Activated CD4-positive, alpha-beta T cell treated with anti-CD3 and anti-CD28 coated beads for 4 hours (primary cell): ENCODE measurements at places on chromosomes 5 and 9.

GRCh38 chr9:135247227-135247930 lies 159.9 kb downstream of the OLFM1 start:
- no peak for DNase-seq

DNA sequence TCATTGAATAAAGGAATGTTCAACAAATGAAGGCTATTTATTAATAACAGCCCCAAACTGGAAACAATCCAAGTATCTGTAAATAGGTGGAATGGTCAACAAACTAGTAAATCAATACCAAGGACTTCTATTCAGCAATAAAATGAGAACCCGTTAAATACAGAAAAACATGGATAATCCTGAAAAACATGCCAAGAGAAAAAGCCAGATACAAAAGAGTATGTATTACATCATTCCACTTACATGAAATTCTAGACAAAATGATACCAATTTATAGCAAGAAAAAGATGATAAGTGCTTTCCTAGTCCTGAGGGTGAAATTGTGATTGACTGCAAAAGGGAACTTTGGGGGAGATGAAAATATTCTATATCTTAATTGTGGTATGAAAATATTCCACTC lies 3.1 kb downstream of the PJA2 start:
- no peak for DNase-seq

- DNase-seq, result no peak
These were observed 11.1 kb upstream of the ORM1 start for GRCh38 chr9:114311571-114312512.

GRCh38 chr5:149448831-149449714 lies 70.0 kb upstream of the IL17B start:
- DNase-seq, result no peak

DNA sequence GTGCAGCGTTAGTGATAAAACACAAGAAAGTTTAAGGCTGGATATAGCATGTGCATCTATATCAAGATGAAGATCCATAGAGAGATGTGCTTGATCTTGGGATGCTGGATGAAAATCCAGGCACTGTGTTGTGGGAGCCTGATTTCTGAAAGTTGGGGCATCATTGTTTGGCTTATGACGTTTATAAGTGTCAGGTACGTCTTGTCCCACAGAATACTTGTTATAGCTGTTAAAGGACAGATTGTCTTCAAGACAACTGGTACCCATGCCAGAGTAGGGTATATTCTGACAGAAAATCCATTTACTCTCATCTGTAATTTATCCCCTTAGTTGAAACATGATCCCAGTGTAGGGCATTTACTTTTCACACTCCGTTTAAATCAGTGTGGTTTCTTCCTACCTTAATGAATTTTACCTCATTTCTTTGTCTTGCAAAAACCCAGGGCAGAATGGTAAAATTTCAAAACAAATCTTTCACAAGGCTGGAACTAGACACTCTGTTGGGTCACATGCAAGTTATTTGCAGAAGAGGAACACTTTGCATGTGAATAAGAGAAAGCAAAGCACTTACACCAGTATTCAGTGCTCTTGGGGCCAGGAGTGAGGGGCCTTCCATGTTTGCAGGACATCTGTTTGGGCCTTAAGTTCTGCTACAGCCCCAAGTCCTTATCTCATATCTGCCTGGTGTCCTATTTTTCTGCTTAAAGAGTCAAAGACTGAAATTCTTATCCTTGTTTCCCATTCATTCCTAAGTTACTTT lies 73.3 kb downstream of the GHR start:
- no peak for DNase-seq

DNA sequence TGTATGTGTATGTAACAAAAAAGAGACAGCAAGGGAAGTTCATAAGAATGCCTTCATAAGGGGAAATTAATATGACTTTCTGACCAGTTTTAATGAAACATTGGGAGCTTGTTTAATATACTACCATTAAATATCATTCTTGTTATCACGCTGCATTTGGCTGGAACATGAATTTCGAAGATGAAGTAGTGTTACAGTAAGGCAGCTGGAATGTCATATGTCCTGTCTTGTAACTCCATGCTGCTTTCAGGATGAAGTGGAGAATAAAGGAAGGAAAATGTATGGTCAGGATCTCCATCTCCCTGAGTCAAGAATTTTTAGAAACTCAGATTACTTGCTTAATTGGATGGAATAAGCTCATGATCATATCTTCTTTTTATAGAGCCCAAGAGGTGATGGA lies 61.5 kb upstream of the DMAC1 start:
- no peak for DNase-seq

DNA sequence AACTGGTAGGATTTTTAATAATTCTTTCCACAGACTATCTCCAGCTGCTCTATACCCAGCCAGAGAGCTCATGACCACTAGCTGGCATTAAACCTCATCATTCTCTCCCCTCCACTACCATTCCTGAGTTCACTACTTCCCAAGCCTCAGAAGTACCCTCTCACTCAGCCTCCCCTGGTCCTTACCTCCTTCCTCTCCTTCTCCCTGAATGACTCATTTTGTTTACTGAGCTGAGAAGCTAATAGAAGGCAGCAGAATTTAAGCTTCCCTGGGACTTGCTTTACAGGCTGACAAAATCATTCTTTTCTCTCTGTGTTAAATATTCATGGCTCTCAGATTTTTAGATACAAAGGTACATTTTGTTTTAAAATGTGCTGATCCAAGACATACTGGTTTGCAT lies 305.4 kb downstream of the TLR4 start:
- no peak for DNase-seq

- no peak for DNase-seq
These were observed 27.3 kb upstream of the CTNNA1 start for GRCh38 chr5:138725818-138726416.

- no peak for DNase-seq
These were observed 6.2 kb upstream of the LIFR start for GRCh38 chr5:38562444-38563210.

DNA sequence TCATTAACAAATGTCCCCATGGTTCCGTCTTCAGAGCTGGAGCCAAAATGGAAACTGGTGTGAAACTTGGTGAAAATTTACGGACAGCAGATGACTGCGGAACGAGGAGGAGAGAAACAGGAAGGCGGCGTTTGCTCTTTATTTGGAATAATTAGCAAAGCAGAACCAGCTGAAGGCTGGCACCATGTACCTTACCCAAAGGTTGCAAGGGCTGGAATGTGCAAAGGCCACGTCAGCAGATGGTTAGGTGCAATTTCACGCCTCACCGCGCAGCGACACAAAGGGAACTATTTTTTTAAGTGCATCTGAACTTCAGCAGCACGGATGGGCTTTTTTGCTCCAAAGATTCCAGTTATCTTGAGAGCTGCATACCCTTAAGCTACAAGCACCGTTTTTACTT lies 127.4 kb downstream of the COL23A1 start:
- no peak for DNase-seq

DNA sequence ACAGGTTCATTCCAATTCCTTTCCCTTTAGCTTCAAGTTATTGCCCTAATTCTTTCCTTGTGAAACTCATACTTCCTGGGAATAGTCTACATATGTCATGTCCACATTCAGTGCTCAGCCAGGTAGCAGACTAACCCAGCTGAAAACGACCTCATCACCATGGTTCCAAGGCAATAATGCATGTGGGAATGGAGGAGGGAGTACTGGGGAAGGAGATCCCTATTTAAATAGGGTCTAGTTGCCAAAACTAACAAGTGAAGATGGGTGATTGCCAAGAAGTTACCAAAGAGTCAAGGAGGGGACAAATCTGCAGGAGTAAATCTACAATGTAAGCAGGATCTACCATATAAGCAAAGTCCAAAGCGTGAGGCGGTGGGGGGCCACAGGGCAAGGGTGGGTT lies 47.3 kb upstream of the MCTP1 start:
- DNase-seq, result no peak
